ENCODE measurements at places on chromosomes 7 and 10.

- DNase-seq = peak; percentile 90
Measured at GRCh38 chr10:58399410-58399809, 14.2 kb downstream of the TFAM start.

- DNase-seq = no peak
Measured at GRCh38 chr10:114096864-114097263, 53.2 kb downstream of the ADRB1 start.

- DNase-seq = peak; percentile 33
Measured at GRCh38 chr7:66277492-66277891, 72.4 kb downstream of the TPST1 start.

DNA sequence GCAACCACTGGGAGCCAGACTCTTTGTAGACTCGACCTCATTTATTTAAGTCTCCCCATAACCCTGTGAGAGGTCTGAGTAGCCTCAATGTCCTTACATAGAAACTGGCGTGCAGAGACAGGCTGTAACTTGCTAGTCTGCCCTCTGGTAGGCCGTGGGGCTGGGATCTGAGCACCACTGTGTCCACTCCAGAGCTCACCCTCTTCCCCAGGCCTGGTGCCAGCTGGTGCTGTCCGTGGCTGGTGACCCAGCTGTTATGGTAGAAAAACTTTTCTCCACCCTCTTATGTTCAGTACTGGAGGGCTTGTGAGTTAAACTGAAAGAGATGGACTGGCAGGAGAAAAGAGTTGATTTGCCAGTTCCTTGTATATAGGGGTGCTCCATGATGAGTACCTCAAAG lies 41.9 kb downstream of the ADAMTS14 start:
- no peak for DNase-seq

DNA sequence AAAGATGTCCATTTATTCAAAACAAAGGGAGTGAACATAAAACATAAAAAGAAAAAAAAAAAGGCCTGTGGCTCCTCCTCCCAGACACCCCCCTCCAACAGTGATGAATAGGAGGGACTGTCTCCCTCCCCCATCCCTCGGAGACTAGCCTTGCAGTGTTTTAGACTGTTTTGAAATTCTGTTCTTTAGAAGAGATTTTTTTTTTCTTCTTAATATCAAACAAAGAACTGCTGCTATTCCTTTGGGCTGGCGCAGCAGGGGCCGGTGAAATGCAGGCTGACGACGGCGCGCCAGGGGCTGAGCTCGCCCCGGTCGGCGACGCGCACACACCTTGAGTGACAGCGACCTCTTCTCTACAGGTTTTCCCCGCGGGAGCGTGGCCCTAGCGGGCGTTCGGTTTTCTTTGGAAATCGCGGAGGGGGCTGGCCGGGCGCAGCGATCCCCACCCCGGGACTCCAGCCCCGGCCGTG lies at the start of gene LANCL2:
TSS of gene LANCL2 (plus strand) at position 133 of the 470 bp plus-strand sequence. CDS start 689 bp downstream, outside the sequence.
- peak; percentile 48 for DNase-seq

DNA sequence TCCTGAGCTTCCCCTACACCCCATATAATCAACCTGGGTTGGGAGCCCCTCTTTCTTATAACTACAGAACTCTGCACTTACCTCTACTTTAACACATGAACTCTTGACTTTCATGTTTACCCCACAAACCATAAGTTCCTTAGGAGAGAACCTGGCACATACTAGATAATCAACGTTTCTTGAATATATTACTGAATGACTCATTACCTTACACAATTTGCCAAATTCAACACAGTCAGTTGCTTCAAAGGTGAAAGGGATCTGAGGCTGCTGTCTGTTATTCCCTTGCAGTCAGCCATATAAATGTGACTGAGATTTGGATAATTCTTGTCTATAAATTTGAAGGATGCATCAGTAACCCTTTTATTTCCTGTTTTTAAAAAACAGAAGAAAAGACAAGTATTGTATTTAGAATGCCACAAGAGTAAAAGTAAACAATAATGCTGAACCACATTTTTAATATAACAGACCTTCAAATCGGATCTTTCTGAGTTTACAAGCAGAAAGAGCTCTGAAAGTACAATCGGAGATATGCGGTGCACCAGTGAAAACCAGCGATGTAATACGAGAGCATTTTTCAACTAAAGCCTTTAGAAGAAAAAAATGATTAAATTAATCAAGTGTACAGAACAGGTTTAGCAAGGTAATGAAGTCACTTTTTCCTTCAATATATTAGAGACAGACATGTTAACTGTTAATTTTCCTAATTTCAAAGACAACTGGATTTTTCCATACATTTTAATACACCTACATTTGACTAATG lies 29.5 kb upstream of the LRRC17 start:
- peak; percentile 84 for DNase-seq

DNA sequence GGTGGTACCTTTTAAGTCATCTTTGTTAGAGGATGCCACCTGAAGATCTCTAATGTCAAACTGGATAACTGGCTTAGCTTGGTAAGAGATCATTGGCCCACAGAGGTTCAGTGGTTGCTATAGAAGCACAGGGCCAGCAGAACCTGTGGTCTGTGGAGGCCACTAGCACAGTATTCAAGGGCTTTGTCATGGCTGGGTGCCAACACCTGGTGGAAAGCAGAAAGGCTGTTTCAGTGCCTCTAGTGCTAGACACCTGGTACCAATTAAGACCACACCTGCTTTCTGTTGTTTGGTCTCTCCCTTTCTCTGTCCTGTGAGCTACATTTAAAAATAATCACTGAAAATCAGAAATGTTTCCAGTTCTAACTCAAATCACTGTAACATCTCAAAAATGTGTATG lies 10.0 kb upstream of the PCGF5 start:
- DNase-seq = no peak

DNA sequence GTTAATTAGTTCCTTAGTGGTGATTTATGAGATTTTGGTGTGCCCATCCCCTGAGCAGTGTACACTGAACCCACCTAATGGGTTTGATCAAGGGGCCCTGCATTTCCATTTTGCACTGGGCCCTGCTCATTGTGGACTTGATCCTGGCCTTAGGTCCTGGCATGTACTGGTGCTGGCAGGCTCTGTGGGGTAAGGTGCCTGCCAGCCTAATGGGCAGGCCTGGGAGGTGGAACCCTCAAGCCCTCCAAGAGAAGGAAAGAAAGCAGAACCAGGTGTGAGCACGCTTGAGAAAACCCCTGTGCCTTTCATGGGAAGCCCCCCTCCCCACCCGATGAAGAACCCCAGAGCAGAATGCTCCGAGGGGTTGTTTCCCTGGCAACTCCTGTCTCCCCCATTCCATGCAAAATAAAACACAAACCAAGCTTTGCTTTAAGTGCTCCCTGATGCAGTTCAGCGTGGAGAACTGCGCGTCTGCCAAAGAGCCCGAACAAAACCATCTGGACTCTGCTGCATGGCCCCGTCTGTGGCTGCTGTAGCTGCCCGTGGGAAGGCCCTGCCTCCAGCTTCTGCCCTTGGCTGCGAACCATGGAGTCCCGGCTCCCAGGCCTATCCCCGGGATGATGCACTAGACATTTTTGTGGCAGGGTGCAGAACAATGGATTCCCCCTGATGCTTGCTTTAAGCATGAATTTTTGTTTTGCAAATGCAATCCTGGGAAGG lies 123.3 kb downstream of the PRPF18 start:
- peak; percentile 49 for DNase-seq

- DNase-seq = no peak
Measured at GRCh38 chr7:120164-120991, 72.0 kb upstream of the FAM20C start.

GRCh38 chr10:32889631-32890212 lies 68.3 kb downstream of the ITGB1 start:
- no peak for DNase-seq

DNA sequence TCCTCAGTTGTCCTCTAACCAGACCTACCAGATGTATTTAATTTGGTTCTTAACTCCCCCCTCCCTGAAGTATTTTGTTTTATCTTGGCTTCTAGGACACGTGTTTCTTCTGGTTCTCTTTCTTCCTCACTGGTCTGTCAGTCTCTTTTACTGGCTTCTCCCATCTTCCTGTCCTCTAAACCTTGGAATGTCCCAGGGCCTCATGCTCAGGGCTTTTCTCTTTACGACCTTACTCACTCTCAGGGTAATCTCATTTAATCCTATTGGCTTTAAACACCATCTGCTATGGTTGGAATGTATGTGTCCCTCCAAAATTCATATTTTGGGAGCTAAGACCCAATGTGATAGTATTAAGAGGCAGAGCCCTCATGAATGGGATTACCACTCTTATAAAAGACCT lies 418.2 kb upstream of the PODXL start:
- DNase-seq = no peak

DNA sequence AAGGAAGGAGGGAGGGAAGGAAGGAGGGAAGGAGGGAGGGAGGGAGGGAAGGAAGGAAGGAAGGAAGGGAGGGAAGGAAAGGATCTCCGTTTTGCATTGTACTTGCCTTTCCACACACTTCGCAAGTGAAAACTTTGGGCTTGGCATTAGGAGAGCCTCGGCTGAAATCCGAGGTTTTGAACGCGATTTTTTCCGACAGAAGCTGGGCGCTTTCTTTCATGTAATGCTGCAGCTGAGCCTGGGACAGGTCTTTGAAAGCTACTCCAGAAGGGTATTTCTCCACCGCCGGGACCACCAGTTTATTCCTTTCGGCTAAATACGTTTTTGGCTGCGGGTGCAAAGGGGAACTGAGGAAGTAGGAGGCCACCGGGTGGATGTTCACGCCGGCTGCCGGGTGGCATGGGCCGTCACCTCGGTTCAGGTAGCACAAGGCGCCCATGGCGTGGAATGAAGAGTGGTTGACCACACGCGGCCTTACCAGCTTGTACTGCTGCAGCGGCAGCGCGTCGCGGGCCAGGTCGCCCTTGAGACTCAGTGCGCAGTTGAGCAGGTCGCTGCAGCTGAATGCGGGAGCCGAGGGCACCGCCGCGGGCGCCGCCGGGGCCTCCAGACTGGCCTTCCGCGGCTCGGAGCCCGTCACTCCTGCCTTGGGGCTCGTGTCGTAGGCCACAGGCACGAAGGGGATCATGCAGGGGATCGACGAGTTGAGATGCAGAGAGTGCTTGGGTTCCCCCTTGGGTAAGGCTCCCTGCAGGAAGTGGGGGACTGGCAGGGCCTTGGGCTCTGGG lies 825 bp downstream of the FEZF1 start:
- no peak for DNase-seq

DNA sequence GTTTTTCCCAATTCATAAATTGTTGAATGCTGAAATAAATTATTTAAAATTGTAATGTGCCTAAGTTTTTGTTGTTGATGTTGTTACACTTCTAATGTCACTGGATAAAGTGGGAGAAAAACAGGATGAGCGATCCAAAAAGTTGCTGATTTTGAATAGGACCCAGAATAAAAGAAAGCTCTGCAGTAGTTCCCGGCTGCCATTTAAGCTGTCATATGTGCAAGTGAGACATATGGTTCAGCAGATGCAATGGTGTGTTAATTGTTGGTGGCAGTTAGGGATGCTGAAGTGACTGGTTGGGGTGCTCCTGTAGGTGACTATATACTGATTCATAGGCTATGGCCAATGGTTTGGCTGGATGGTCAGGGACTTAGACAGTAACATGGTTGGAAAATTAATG lies 1517.4 kb upstream of the LRRTM3 start:
- DNase-seq = no peak

DNA sequence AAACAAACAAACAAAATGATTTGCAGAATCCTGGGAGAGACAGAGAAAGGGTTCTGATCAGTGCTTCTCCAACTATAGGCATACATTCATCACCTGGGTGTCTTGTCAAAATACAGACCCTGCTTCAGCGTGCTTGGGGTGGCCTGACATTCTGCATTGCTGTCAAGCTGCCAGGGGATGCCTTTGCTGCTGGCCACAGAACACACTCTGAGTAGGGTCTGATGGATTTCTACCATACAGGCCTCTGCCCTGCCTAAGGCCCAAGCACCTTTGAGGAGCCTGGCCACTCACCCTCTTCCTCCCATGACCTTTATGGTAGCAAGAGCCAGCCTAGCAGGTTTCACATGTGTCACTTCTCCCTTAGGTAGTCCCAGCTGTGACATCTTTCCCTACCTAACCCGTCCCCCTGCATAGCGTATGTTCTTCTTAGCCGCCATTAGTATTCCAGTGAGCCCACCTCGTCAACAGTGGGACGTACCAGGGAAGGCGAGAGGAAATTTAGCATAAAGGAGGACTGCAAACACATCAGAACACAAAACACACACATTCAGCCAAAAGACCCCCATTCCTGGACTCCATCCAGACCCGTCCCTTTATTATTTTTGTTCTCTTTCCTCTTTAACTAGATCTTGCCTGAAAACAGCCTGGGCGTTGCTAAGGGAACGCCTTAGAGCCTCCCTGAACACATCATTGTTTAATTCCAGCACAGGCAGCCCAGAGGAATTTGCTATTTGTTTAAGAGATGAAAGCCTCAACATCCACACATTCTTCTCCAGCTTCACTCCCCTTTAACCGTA lies 43.9 kb upstream of the PODXL start:
- no peak for DNase-seq

DNA sequence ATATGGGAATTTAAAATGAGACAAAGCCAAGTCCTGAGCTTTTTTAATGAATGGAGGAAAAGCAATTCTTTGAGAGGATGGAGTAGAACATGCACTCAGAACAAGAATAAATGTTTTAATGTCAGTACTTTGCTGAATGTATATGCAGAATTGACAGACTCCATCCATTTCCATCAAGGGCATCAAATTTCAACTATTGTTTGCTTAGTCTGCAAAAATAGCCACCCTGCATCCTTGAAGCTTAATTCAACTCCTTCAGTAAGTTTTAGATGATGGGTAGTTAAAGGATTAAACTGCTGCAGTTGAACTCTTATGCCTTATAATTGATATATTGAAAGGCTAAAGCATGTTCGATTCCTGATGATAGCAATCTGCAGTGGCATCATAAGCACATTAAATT lies 99.7 kb upstream of the IFRD1 start:
- no peak for DNase-seq

GRCh38 chr7:104207348-104207730 lies 474 bp downstream of the ORC5 start:
- DNase-seq = peak; percentile 28

GRCh38 chr10:100339236-100339635 lies 7.8 kb upstream of the SCD start:
- no peak for DNase-seq

DNA sequence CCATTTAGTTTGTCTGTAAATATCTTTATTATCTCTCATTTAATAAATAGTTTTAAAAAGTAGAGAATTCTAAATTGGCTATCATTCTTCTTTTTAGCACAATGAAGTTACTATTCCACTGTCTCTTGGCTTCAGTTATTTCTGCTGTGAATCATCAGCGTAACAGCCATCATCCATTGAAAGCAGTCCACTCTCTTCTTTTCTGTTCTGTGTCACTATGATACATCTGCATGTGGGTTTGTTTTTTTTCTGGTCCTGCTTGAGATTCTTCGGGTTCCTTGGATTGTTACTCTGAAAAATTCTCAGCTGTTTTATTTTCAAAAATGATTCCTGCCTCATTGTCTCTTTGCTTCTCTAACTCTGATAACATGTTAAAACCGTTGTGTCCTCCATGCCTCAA lies 52.5 kb downstream of the CSGALNACT2 start:
- DNase-seq = peak; percentile 63

- DNase-seq = peak; percentile 85
Measured at GRCh38 chr10:59336632-59337031, 25.7 kb downstream of the FAM13C start.
